GM04504 (cell line): ENCODE measurements at places on chromosomes 7 and 10.

DNA sequence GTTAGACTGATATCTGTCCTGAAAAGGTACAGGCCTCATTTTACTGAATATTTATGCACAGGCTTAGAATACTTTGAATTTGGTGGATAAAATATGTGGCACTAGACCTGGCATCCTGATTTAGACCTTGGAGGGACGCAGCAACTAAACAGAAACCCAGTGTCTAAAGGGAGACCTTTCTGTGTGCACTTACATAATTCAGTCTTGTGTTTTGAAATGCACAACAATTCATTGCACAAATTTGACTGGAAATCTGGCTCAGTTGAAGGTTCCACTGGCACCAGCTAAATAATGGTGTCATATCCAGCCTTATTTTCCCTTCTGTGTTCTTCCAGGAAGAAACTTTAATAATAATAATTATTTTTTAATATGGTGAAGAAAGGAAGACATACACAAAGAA is 142.1 kb downstream of the SND1 start:
- DNase-seq: no peak

GRCh38 chr10:47406870-47407691 is 23.0 kb upstream of the ZNF488 start:
- DNase-seq: peak; percentile 40

DNA sequence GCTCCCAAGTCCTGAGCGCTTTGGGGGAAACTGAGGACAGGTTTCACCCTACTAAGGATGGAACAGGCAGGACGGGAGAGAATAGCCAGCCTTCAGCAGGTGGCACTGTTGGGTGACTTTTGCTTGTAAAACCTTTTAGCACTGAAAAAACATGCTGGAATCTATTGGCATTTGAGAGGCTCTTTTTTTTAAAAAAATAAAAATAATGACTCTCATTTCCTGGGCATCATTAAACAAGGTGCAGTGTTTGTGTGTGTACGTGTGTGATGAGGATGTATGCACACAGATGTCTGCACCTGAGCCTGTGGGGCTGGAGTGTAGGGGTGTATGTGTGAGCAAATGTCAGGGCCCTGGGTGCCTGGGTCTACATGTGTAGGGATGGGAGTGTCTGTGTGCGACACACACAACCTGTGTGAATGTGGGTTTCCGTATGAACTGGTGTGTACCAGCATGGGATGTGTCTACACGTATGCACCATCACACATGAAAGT is 177.9 kb downstream of the RPS24 start:
- DNase-seq: no peak

DNA sequence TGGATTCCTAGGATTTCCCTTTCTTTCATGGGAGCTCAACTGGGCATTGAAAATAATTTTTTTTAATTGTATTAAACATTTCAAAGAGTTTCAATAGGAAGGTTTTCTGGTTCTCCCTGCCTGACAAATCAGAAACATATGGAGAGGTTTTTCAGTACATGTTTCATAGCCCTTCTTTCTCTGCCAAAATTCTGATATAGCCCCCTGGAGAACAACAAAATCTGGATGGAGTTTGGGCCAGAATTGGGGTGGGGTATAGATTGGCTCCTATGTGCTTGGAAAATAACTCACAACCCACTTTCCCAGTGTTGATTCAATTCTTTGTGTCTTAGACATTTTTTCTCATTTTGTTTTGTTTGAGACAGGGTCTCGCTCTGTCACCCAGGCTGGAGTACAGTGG is 24.6 kb upstream of the EIF4H start:
- no peak for DNase-seq

DNA sequence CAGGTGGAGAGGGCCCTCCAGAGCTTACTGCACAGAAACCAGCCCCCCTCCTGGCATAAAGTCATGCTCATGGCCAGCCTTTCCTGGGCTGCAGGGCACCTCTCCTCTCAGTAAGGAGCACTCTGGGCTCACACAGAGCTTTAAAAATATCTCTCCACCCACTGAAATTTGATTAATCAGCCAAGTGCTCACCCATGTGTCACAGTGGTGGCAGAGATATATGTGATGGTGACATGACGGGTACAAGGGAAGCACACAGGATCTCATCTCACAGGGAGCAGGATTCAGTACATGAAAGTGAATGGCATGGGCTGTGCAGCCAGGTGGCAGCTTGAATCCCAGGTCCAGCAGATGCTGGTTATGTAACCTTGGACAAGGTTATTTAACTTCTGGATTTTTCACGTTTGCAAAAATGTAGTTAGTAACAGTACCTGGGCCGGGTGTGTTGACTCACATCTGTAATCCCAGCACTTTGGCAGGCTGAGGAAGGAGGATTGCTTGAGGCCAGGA is 144.8 kb downstream of the CALN1 start:
- DNase-seq: no peak

DNA sequence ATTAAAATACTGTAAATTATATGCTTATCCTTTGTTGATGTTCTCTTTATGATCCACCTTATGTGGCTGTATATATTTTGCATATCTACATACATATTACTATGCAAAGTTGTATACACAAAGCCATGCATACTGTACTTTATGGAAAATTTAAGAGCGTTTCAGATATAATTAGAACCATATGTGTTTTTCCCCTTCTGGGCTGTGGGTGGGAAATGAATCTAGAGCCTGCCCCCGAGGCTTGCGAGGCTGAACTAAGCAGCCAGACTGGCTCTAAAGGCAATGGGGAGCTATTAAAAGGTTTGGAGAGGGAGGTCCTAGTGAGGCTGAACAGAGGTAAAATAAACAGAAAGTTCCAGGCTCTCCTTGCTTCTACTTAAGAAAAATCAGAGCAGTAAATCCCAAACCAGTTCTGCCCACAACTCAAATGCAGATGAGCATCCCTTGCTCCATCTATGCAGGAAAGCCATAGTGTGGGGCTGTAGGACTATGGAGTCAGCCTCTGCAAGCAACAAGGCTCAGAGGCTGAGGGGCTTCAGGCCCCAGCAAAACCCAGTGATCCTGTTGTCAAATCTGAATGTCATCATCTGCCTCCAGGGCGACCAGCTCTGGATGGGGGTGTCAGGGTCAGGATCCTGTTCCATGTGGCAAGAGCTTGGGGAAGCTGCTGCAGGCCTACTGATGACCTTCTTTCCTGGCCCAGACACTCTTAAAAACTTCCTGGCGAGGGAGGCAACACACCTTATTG is 14.1 kb upstream of the DDIT4 start:
- DNase-seq: no peak

GRCh38 chr7:31108097-31108657 is 56.1 kb downstream of the ADCYAP1R1 start:
- DNase-seq: no peak

- no peak for DNase-seq
These were observed 120.9 kb downstream of the TMEM168 start for GRCh38 chr7:112669306-112669705.

GRCh38 chr10:62805231-62806099 is 945 bp downstream of the ADO start:
- no peak for DNase-seq

- DNase-seq: no peak
These were observed 441 bp downstream of the BMI1 start for GRCh38 chr10:22321156-22321923.

DNA sequence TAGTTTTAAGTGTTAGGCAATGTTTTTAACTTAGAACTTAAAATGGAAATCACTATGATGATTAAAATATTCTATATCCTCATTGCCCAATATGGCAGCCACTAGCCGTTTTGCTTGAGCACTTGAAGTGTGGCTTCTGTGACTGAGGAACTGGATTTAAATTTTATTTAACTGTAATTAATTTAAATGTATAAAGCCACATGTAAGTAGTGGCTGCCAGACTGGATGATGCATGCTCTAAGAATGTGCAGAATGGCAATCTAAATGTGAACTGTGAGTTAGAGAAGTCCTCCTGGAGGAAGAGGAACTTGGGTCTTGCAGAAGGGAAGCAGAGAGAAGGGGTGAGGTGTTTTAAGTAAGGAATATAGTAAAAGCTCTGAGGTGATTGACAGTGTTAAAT is 451.4 kb downstream of the SUGCT start:
- DNase-seq: no peak

DNA sequence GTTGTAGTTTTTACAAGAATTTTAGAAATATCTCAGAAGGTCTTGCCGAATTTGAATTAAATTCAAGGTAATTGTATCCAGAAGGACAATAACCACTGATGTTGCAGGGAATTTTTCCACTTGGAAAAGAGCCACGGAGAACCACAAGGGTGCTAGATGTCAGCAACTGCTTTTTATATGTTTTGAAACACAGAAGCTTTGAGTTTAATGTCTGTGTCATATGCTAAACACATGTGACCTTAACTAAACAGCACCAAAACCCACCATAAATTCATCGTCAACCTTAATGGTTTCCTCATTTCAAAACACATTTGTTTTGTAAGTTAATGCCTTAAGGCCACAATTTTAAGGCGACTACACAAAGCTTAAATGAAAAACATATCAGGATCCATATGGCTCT is 106.9 kb downstream of the COL28A1 start:
- DNase-seq: peak; percentile 87

- DNase-seq: no peak
These were observed 173.1 kb downstream of the CCDC71L start for GRCh38 chr7:106487892-106488291.

DNA sequence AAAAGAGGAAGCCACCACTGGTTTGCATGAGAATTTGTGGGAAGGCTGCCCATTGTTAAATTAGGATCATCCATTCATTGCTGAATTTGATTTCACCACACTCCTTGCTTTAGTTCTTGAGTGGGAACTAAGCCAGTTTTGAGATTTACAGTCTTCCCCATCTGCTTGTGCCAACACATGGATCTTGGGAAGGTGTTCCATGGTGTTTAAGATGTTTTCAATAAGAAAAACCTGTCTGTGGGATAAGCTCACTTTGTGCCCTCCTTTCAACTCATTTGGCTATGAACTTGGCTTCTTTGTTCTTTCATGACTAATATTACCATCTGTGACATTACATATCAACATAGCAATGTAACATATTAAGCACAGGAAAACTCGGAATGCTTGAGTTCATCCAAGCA is 73.2 kb downstream of the INHBA start:
- DNase-seq: peak; percentile 40

DNA sequence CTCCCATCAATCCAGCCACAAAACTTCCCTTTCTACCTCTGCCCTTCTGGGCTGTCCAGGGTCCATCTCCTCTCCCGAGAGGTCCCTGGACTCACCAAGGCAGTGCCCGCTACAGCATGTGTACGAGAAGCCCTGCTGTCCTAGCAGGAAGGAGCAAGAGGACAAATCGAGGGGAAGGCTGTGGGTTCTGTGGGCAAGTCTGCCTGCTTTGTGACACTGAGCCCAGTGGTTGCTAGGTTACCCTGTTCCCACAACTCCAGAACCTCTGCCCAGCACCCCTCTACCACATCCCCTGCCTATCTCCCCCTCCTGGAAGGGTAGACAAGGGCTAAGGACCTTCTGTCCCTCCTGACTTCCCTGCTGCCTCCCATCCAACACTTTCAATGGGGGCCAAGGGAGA is at the start of gene TBATA:
TBATA (minus strand) TSS at position 188 of the 400 bp plus-strand sequence. CDS start 1,998 bp downstream, outside the sequence.
- DNase-seq: no peak

DNA sequence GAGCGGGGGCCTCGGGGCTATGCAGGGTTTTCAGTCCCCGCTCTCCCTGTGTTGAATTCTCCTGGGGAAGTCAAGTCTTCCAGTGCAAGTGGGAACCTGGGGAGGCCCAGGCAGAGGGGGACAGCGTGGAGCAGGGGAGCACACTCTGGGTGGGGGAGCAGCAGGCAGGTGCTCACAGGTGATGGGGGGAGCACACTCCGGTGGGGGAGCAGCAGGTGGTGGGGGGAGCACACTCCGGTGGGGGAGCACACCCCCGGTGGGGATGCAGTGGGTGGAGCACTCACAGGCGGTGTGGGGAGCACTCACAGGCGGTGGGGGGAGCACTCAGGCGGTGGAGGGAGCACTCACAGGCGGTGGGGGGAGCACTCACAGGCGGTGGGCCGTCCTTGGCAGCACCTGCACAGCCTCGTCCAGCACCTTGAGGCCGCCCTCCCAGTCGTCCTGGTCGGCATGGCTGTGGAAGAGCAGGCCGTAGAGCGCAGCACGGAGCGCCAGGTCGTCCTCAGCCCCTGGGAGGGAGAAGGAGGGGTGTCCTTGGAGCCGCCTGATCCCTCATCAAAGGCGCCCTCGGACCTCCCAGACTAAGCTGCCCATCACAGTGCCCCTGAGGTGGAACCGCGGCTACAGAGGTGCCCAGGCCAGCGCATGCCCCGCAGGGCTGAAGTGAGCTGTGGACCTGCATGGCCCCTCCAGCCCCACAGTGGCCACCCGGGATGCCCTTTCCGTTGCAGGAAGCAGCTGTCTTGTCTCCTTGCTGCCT is 56.7 kb downstream of the CFAP46 start:
- no peak for DNase-seq

DNA sequence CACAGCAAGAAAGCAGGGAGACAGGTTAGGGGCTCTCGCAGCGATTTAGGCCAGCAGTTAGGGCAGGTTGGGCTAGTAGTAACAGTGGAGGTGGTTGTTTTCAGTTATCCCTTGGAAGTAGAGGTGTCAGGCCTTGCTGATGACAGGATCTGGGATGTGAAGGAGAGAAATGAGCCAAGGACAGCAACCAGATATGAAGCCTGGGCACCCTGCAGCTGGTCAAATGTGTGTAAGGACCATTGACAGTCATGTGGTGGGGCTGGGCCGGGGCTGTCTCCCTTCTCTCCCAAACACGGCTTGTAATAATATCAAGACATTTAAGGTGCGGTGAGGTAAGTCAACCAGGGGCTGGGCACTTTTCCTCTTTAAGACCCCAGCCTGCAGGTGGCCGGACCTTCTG is 112.5 kb upstream of the IGFBP3 start:
- no peak for DNase-seq

- DNase-seq: no peak
These were observed 180.6 kb downstream of the ARL4A start for GRCh38 chr7:12868027-12868426.

DNA sequence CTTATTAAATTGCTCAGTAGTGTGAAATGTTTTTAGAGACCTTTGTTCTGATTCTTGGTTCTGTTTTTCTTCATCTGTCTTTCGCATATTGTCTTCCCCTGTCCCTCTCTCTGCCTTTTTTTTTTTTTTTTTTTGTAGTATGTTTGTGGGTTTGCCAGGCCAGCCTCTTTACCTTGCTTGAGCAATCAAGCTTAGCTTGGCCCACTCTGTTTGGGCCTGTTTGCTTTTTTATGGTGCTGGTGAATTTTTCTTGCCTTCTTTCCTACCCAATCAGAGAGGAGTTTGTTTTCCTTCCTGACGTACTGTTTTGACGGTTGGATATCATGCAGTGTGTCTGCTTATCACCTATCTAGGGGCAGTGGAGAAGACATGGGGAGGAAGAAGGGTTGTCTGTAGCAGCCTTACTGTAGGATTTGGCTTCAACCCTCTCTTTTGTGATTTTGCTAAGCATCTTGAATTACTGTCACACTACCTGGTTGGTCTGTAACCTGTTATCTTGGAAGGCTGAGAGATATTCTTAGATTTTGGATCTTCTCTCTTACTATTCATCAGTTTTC is 64.0 kb downstream of the BBS9 start:
- DNase-seq: no peak

GRCh38 chr10:107901076-107901475 is 736.6 kb upstream of the SORCS1 start:
- no peak for DNase-seq
